ENCODE measurements at places on chromosomes 2 and 18.

DNA sequence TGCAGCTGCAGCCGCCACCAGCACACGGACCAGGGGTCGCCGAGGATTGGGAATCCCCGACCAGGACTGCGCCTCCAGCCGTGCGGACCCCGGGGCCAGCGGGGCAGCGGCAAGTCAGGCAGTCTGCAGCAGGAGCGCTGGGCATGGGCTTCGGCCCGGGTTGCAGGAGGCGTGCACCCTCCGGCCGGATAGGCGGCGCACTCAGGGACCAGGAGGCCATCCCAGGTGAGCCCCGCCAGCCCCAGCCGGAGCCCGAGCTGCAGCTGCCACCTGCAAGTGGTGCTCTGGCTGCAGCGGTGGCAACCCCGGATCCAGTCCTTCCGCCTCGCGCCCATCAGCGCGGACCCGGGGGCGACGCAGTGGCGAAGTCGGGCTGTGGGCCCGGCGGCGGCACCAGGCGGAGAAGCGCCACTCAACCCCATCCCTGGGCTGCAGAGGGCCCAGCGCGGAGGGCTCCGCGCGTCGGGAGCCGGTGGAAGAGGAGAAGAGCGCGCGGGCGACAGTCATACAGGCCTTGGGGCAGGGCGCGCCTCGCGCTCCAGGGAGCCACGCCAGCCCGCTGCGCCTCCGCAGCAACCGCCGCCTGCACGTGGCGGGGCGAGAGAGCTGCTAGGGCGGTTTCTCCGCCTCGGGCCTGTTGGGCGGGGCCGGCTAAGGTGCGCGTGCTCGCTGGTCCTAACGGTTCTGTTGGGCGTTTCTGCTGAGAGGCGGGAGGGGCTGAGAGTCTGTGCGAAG is 73.8 kb downstream of the RPIA start:
- peak; percentile 51 for DNase-seq

DNA sequence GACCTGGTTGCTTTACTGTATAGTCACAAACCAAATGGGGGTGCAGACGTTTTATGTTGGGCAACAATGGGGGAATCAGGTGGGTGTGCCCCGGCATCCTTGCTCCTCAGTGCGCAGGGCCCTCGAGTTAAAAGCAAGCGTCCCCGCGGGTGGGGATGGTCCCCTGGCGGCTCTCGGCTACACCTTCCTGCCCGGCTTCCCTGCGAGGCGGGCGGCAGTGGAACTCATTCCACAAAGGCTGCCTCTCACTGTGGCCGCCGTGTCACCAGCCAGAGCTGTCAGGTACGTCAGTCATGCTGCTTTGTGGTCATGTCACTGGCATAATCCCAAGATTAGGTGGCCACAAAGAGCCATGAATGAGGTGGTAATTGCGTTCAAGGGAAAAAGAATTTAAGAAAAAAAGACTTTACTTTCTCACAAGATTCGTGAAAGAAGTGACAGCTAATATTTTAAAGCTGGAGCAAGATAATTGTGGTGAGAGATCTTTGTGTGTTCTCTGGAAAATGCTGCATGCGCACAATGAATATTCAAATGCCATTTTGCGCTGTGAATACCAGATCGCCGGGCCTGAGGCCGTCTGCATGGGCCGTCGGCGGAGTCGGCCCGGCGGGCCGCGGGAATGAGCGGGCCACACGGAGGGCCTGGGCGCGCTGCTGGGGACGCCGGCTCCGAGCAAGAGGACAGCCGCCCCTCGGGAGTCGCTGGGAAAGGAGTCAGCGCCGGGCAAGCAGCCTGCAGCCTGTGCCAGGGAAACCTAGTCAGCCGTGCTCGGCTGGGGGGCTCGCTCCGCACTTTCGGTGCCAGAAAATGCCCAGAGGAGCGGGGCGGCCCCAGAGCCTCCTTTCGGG is 82.3 kb upstream of the LDLRAD4 start:
- DNase-seq: no peak

GRCh38 chr2:166417669-166418068 is 41.9 kb upstream of the SCN9A start:
- no peak for DNase-seq

- no peak for DNase-seq
Observed at GRCh38 chr2:39547811-39548719, 111.0 kb upstream of the MAP4K3 start.
